ENCODE measurements at places on chromosomes 6 and 20.
A peak's percentile ranks its signal among the peaks of the same experiment; 100 is the strongest.

- DNase-seq, result no peak
Measured at GRCh38 chr6:27241443-27241842, 6.1 kb upstream of the PRSS16 start.

GRCh38 chr20:16922834-16923233 lies 174.7 kb downstream of the OTOR start:
- peak; percentile 75 for DNase-seq

DNA sequence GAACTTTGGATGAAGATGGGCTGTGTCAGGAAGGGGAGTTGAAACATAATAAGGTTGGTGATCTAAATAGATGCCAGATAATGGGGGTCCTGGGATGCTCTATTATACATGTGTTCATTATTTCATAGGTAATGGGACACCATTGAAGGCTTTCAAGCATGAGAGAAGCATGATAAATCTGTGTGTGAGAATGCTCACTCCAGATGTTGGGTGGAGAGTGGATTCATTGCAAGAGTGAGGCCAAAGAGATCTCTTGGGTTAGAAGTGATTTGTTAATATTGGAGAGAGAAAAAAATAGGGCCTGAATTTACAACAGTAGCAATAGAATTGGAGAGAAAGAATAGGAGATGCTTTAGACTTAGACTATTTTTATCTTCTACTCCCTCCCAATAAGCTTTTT lies 321.3 kb downstream of the SAMD5 start:
- no peak for DNase-seq

DNA sequence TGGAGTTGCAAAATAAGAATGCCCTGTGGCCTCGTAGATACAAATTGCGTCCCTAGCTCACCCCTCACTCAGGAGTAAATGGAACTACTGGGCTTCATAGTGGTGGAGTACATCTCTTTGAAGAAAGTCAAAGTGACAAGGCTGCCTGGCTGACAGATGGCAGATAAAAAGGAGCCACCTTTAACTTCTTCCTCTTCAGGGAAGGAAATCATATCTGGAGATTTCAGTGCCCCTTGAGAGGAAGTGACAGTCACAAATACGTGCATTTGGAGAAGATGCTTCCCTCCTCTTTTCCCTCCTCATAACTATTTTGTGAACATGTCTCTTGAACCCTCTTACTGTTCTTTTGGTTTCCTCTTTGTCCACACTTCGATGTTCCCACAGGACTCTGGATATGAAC lies 43.2 kb downstream of the PPP1R3G start:
- DNase-seq, result no peak

GRCh38 chr6:81769824-81770223 lies 17.3 kb upstream of the TENT5A start:
- DNase-seq, result no peak

GRCh38 chr6:109008054-109008453 lies 86.6 kb downstream of the SESN1 start:
- no peak for DNase-seq

DNA sequence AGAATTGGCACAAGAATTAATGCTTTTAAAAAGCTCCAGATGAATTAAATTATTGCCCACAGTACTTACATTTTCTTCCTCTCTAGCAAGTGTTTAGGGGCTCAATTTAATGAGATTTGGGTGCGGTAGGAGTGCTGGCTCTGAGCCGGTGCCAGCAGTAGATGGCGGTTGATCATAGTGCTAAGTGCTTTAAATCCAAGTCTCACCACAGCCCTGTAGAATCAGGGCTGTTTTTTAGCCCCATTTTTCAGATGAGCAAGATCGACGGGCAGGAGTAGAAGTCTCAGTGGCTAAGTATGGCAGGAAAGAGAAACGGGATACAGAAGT lies 136.9 kb upstream of the SALL4 start:
- DNase-seq, result no peak

DNA sequence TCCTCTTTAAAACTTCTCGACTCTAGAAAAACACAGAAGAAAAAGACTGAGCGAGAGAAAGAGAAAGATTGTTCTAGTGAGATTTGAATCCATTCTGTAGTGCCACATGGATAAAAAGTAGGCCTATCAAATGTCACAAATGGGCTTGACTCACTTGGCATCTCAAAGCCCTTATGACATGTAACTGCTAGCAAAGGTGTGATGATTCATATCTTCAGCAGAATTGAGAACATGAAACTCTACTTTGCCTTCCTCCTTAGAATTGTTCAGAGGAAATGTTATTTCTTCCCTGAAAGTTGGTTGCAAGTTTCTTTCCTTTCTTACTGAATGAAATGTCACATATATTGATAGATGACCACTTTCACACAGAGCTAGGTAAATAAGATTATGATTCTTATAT lies 40.4 kb upstream of the DUSP22 start:
- DNase-seq, result no peak

GRCh38 chr20:23347791-23348190 lies 2.8 kb upstream of the NXT1 start:
- DNase-seq, result no peak

DNA sequence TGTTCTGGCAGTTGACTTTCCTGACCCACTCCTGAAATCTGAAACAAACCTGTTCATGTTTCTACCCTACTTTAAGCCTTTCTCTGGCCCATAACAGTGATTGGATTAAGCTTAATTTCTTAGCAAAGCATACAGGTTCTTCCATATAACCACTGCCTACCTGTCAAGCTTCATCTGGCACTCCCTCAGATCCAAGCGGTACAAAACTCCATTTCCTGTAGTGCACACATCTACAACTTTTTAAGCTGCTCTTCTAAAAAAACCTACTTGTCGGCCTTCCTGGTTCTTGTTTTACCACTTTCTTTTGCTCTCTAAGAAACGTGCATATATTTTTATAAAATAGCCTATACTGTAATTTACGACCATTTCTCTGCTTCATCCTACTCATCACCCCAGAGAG lies 916 bp upstream of the PPP1R11 start:
- no peak for DNase-seq

- no peak for DNase-seq
Measured at GRCh38 chr20:50123418-50123817, 10.5 kb upstream of the UBE2V1 start.

- no peak for DNase-seq
Measured at GRCh38 chr6:20708367-20709124, 174.3 kb downstream of the CDKAL1 start.

GRCh38 chr6:124881898-124882578 lies 80.2 kb upstream of the RNF217 start:
- no peak for DNase-seq

DNA sequence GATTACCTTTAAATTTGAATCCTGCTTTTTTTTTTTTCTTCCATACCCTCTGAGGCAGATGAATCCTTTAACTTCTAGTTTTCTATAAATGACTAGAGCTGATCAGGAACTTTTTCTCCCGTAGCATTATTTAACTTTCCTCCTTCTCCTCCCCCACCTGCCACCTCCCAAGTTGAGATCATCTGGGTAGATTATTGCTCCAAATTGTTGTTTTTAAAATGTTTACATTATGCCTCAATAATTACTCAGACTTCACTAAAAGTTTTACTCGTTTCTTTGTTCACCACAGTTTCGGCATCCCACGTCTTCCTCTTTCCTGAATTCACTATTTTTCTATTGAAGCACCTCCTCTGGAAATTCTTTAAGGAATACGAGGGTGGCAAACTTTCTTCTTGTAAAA lies 16.6 kb upstream of the SCUBE3 start:
- DNase-seq, result no peak

GRCh38 chr6:135310291-135310690 lies 129.2 kb downstream of the MYB start:
- no peak for DNase-seq

- DNase-seq, result no peak
Measured at GRCh38 chr6:109865968-109866367, 112.1 kb upstream of the GPR6 start.

- no peak for DNase-seq
Measured at GRCh38 chr20:7240490-7240889, 473.0 kb downstream of the BMP2 start.

GRCh38 chr6:102223942-102224341 lies 830.4 kb downstream of the GRIK2 start:
- DNase-seq, result no peak

DNA sequence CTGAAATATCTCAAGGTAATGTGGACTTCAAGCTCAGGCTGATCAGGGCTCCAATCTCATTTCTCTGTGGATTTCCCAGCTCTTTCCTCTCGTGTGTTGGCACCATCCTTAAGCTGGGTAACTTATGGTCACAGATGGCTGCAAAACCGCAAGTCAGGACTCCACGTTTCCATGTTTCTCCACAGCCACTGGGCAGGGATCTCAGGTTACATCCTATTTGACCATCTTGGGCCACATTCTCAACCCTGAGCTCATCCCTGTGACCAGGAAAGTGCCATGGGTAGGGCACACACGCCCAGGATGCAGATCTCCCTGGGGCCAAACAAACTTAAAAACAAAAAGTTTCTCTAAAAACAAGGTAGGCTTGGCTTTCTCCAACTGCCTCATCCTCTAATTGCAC lies 15.4 kb downstream of the RPS6KA2 start:
- no peak for DNase-seq

- no peak for DNase-seq
Measured at GRCh38 chr20:1182106-1182505, 2.7 kb downstream of the TMEM74B start.

DNA sequence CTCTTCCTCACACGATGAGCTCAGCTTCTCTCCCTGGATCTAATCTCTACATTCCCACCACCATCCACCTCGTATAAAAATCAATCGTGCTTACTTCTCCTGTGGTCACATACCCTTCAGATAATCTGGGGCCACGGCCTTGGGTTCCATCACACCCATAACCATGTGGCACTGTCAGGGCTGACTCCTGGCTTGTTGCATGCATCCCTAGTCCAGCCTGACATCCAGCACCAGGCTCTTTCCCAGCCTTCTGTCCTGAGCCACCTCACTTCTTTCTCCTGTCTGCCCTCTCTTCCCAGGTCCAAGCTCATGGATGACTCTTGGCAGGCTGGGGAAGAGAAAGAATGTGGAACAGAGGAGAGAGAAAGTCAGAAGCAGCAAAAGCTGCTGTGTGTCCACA lies 199.8 kb downstream of the BACH2 start:
- no peak for DNase-seq

DNA sequence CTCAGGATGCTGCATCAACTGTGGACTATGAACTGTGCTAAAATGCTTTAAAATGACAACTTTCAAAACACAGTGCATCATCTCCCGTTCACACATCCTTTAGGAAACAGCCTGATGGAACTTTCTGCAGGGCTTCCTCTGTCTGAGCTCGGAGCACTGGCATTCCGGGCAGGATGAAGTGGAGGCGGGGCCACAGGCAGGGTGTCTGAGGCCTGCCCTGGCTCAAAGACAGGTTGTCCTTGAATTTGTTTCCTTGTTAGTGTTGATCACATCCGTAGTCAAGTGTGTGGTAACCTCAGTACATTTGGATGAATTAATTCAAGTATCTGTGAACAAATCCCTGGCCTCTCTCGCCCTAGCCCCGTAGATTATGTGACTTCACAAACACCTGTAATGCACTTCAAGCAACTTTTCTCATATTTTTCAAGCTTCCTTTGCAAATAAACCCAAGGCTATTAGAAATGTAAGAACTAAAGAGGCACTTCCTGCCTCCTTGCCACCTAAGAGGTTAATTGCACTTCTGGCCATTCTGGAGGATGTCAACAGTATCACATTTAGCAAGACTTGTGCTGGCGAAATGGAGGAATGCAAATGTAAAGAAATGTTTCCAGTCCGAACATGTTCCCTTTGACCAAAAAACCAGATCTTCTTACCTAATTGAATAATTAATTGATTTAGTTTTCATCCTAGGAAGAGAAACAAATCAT lies 3.1 kb downstream of the CD93 start:
- no peak for DNase-seq

GRCh38 chr6:72975352-72975752 lies 249.9 kb downstream of the KHDC1L start:
- no peak for DNase-seq

DNA sequence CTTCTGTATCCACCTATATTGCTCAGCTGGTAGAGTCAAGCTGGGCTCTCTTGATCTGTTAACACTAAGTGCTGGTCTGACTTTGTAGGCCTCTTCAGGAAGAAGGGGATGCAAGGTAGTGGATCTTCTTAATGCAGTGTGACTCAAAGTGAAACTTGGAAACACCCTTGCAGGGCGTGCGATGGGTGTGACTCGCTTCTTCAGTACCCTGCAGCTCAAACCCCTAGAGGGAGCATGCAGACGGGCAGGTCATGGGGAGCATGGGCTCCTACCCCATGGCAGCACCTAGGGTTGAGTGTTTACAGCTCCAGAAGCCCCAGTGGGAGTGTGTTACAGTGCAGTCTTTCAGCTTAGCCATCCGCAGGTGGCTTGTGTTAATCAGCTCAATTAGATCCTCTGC lies 757 bp upstream of the SAMD3 start:
- DNase-seq, result no peak

GRCh38 chr6:136524339-136524935 lies 25.8 kb downstream of the MAP7 start:
- DNase-seq, result no peak

- no peak for DNase-seq
Measured at GRCh38 chr6:125637207-125637606, 112.2 kb upstream of the HEY2 start.

GRCh38 chr6:47256361-47256760 lies 53.3 kb downstream of the TNFRSF21 start:
- DNase-seq, result no peak

GRCh38 chr6:87925373-87926060 lies 122.1 kb upstream of the SPACA1 start:
- no peak for DNase-seq

DNA sequence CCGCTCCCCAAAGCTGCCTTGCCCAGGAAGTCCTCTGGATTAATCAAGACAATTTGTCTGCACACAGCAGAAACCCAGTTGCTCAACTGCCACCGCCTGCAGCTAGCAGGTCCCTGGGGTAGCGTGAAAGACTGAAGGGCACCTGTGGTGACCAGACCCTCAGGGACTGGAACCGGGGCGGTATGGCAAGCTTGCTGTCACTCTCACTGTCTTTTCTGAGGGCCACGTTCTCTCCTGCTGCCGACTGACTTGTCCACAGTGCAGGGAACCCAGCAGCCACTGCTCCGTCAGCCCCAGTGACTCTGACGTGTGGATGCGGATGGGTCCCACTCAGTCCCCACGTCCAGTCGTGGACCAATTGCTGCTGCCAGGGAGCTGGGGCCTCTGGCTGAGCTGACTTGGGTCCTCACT lies 72.8 kb upstream of the PMEPA1 start:
- no peak for DNase-seq

DNA sequence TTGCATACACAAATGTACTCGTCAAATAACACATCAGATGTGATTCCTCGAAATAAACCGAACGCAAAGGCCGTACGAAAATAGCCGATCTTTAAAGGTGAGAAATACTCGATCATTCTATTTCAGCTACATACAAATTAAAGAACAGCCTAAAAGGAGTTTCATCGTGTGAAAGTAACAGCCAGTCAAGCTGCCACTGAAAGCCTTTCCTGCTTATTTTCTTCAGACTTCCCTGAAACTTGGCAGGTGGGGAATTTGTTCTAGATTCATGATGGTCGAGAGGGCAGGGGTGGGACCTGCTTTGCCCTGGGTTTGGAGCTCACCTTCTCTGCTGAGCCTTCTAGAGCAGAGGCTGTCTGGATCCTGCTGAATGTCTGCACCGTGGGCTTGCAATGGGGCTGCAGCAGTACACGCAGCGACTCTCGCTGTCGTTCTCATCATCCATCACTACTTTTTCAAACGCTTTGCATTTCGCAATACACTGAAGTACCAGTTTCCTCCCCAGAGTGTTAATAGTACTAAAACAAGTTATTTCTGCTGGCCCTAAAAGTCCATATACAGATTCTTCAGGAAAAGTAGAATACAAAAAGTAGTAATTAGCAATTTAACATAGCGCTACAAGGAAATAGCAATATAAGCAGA lies 16.2 kb downstream of the FOXC1 start:
- no peak for DNase-seq

- no peak for DNase-seq
Measured at GRCh38 chr20:62355516-62355877, 11.6 kb downstream of the LAMA5 start.

- DNase-seq, result no peak
Measured at GRCh38 chr6:136607932-136608772, 57.9 kb upstream of the MAP7 start.
